Stimulated activated CD4-positive, alpha-beta T cell treated with anti-CD3 and anti-CD28 coated beads, Interleukin-15, amount 100 ng/mL, for 1 hour (primary cell): ENCODE measurements at places on chromosomes 3 and 15.

DNA sequence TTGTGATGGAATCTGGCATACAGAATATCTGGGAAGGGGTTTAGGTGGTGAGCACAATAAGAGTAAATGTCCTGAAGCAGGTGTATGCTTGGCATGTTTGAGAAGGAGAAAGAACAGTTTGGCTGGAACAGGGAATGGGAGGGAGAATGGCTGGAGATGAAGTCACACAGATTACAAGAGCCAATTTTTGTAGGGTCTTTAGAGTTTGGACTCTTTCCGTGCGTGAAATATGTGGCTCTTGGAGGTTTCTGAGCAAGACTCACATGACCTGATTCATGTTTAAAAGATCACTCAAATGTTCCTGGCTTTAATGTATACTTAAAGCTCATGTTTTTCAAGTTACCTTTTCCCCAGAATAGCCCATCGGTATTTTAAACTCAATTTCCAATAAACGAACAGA is 32.8 kb downstream of the SPRED1 start:
- DNase-seq, result no peak

GRCh38 chr3:158100681-158101080 is 5.5 kb downstream of the SHOX2 start:
- no peak for DNase-seq

DNA sequence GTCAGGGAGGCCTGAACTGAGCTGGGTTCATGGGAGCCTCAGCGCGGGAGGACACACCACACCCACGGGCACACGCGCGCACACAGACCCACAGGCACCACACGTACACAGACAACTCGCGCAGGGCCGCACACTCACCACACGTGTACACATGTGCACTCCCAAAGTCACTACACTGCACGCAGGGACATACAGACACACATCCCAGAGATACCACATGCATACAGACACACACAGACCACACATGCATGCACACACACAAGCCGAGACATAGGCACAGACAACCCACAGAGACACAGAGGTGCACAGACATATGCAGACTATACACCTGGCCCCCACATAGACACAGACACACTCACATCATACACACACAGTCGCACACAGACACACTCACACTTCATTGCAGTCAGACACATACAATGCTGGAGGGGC is 1.1 kb upstream of the MGLL start:
- no peak for DNase-seq

GRCh38 chr15:75107908-75108838 is 84.8 kb downstream of the PPCDC start:
- peak; percentile 13 for DNase-seq

DNA sequence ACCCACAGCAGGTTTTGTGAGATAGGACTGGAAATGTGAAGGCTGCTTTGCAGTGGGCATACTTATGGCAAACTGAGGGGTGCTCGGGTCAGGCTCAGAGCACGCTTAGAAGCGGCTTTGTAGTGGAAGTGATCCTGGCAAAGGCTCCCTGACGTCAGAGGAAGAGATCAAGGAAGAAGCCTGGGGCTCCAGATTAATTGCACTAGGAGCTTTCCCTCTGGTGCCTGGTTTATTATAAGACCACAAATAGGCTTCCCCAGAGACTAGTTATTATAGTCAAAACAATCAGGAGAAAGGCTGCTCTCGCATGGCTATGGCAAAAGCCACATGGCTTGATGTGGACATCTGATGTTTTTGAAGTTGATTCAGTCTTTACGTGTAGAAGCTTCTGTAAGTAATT is 515.1 kb downstream of the GABRG3 start:
- DNase-seq, result no peak

DNA sequence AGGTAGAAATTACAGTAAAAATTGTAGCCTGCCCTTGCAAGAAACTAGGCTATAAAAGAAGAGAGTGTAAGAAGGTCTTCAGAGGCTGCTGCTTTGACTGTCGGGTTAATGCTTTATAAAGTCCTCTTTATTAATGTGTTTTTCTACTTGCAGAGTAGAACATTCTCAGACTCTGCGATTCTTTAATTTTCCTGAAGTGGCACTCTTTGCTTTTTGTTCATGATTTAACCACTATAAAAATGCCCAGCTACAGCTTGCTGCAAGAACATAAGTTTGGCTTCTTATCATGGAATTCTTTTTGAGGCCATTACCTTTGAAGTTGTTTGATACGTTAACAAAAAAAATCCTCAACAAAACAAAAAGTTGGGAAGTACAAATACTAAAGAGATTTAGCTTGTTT is 33.8 kb downstream of the MFSD1 start:
- DNase-seq, result no peak

- no peak for DNase-seq
Measured at GRCh38 chr15:95988574-95988887, 342.0 kb upstream of the NR2F2 start.

DNA sequence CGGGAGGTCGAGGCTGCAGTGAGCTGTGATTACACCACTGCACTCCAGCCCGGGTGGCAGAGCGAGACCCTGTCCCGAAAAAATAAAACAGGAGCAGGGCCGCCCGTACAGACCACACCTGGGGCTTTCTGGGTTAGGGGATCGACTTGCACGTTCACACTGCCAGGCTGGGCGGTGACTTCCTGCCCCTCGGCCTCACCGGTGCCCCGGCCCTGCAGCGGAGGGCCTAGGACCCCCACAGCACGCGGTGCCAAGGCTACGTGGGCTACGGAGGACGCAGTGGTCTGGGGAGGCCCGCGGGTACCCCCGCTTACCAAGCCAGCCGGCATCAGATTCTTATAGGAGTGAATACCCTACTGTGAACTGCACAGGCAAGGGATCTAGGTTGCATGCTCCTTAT is 11.6 kb upstream of the TTC14 start:
- no peak for DNase-seq

DNA sequence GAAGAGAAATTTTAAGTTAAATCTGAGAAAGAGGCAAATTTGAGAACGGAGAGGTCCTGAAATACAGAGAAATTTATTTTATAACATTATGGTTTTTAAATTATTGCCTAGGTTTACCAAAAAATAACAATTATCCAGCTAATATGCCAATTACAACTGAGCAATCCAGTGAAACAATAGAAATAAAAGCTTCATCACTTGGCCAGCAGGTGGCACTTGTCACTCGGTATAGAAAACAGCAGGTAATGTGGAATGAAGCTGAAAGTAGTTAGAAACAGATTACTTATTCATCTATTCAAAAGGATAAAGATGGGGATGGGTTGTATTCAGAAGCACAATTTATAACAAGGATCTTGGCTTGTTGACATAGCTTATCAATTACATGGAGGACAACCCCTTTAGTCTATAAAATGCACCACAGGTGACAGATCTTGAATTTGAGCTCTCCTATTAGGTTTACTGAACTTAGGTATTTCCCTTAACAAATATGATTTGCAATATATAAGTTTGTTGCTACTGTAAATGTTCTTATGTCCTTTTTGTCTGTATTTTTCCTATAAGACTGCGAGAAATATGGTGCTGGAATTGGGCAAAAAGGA is 70.1 kb upstream of the GUCA1C start:
- DNase-seq, result no peak

- DNase-seq, result no peak
Measured at GRCh38 chr15:92608866-92609700, 46.5 kb downstream of the FAM174B start.

DNA sequence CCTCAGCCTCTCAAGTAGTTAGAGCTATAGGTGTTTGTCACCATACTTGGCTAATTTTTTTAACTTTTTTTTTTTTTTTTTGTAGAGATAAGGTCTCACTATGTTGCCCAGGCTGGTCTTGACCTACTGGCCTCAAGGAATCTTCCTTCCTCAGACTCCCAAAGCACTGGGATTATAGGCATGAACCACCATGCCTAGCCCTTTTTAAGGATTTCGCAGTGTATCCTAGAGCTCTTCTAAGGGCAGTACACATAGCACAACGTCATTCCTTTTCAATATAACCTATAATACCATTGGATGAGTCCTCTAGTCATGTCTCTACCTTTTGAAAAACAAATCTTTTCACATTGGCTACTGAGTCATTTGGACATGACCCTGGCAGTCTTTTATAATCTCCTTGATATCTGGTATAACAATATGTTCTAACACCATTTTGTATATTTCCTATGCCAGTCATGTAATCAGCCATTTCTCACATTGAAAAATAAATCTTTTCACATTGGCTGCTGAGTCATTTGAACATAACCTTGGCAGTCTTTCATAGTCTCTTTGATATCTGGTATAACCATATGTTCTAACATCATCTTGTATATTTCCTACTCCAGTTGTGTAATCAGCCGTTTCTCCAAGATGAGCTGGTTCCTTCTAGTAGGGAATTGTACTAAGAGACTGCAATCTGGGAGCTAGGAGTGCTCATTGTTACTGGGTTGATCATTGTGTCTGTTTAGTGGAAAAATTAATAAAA is 944.7 kb downstream of the MCTP2 start:
- no peak for DNase-seq

- no peak for DNase-seq
Measured at GRCh38 chr3:59978979-59979378, 929.2 kb upstream of the CFAP20DC start.

- no peak for DNase-seq
Measured at GRCh38 chr15:81337713-81338157, 13.8 kb upstream of the STARD5 start.

DNA sequence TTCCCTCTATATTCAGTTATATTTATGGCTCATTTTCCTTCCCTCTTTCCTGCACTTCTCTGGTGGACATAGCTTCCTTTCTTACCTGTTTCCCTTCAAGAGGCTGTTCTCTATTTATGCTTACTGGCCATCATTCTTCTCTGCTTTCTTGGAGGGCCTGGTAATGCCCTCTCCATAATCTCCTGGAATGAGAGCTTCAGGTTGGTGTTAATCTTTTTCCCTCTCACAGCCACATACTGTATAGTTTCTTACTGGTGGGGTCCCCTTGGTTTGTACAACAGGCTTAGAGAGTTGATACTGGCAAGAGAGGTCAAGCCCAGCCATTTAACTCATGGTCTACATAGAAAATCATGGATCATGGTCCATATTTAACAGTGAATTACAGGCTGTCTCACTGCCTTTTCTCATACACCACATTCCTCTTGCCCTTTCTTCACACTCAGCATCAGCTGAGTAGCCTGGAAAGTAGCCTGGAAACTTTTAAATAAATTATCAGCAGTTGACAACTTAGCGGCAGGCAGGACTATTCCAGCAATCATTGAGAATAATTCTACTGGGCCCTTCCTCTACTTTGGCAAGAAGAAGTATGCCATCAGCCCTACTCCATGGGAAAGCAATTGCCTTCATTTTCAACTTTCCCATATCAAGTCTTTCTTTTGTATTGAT is 38.0 kb upstream of the DPH6 start:
- DNase-seq, result no peak

GRCh38 chr3:152969557-152970300 is 134.8 kb downstream of the P2RY1 start:
- DNase-seq, result no peak

DNA sequence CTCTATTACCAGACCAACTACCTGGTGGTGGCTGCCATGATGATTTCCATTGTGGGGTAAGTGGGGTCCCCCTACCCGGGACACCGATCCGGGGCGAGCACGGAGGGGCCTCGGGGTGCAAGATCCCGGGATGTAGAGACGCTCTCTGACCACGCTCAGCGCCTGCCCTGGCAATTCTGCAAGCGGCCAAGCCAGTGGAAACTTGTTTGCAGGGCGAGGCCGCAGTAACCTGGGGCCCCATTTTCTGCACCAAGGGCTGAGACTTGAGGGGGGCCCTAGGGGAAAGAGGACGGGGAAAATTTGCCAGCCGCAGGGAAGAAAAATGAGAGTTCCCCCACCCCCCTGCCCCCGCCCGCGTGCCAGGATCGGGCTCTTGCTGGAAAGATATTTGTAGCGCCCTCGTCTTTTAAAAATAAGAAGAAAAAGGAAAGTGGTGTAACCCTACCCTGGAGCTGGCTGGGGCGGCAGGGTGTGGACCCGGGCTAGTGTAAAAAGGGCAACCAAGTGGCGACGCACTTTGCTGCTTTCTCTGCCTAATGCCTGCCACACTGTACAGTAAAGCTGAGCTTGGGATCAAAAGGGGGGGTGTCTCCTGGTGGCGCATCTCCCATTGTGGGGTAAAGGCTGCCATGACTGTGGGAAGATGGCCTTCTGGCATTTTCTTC is 563 bp downstream of the ARL6IP5 start:
- DNase-seq, result no peak

DNA sequence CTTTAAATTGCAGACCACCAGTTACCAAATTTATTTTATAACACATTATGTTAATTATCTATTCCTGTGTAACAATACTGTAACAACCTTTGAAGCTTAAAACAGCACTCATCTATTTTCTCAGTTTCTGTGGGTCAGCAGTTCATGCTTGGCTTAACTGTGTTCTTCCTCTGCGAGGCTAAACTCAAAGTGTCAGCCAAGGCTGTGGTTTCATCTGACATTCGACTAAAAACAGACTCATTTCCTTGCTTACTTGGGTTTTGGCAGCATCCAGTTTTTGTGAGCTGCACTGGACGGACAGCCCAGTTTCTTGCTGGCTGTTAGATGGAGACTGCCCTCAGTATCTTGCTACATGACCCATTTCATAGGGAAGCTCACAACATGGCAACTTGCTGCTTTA is 247.3 kb upstream of the KCNH8 start:
- DNase-seq, result no peak

DNA sequence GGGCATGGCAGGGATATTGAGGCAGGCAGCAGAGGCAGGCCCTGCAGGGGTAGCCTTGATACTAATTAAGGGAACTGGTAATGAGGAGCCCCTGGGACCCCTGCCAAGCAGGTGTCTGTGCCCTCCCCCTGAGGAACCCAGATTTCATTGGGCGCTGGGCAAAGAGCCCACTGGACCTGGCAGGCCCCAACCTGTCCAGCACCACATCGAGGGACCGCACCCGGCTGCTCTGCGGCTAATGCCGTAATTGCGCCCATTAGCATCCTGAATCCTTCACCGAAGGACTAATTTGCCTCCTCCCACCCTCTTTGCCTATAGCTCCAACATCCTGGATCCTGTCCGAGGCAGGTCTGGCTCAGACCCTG is 13.7 kb upstream of the SEMA3B start:
- DNase-seq, result no peak

DNA sequence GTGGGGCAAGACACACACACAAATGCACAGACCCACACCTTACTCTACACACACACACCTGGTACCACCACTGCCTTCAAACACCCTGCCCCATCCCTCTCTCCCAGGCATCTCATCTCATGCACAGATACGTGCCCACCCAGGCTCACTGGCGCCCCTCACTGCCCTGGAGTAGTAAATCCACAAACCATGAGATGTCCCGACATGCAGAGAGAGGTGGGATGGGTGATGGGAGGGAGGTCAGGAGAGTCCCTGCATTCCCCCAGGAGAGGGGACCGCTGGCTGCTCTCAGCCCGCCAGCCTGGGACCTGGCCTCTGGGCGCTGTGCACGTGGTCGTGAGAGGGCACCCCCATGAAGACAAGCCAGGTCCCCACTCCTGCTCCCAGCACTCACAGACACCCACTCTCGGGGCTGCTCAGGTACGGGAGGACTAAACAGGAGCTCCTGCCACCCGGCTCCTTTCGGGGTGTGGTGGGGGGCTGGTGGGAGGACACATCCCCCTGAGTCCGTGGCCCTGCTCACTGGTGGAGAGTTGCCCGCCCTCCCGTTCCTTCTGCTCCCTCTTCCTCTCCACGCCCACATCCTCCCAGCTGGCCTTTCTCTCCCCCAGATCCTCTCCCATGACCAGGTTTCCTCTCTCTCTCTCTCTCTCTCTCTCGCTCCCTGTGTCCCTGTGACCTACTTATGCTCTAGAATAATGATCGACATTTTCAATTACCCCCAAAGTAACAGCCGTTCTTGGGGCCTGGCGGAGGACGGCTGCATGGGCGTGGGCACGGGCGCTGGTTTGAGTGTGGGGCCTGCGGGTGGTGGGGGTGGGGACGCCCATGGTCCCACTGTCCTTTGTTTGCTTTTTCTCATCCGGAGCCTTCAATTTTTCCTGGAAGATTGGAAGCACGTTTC is 18.9 kb upstream of the CSPG4 start:
- DNase-seq, result no peak

- no peak for DNase-seq
Measured at GRCh38 chr3:134594331-134594741, 56.5 kb downstream of the KY start.
